Right forelimb (tissue), 1 donor: ENCODE measurements at places on chromosomes 6 and 20.

DNA sequence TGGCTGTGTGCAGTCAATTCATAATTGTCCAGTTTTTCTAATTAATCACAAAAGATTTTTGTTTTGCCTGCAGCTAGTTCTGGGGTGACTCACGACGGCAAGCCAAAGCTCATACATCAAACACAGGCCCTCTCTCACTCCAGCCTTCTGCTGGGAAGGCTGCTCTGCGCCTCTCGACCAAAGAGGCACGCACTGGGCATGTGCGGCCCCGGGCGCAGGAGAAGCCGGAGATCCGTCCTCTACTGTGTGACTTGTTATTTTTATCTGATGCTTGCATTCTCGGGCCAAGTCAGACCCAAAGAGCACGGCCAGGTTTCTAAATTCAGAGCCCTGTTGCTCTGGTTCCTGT, 98.5 kb downstream of the TFAP2A start:
- DNase-seq: no peak

- no peak for DNase-seq
Measured at GRCh38 chr20:32017711-32018251, 7.5 kb downstream of the CCM2L start.

DNA sequence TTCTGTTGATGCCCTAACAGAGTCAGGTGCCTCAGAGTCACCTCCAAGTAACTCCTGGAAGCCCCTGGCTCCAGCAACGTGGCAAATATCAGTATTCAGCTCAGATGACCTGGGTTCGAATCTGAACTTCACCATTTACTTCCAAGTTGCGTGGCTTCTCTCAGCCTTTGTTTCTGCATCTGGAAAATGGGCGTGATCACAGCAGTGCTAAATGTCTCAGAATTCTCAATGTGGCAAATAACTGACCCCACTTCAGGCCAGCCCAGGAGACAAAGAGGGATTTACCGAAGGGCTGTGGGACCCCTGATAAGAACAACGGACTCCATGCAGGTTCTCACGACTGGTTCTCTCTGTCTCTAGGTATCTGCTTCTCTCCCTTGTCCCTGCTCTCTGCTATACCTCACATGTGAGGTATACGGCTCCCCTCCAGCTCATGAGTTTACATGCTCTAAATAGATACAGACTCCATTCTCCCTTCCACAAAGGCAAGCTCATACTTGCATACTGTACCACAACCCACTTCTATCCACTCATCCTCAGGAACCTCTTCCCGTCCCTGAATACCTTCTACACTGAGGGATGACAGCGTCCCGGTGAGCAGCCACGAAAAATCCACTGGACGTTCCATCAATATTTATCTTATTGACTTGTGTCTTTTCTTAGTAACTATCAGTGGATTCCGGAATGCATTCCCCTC, 84.1 kb downstream of the SNX5 start:
- no peak for DNase-seq

DNA sequence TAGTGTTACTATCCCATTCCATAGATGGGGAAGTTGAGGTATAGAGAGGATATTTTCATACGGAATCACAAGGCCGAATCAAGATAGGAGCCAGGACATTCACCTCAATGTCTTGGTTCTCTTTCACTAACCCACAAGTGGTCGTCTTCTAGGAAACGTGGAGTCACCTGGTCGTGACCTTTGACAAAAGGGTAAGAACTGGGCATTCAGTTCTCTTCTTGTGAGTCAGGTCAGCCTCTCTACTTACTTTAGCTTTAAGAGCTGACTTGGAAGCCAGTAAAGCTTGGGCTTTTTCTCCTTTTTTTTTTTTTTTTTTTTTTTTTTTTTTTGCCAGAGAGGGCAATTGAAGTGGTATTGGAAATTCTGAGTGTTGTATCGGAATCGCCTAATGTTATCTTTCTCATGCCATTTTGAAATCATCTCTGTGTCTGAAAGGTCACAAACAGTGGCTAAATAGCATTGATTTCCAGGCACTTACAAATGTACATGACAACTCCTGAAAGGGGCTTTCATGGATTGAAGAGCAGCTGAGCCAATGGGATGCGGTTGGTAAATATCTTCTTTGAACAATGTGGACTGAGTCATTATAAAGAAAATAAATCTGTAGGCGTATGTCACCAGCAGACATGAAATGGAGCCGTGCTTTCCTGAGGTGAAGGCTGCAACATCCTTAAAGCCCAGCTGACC, 356.9 kb downstream of the KIF16B start:
- DNase-seq: no peak

- no peak for DNase-seq
Measured at GRCh38 chr6:31525932-31526591, 2.7 kb upstream of the MCCD1 start.

DNA sequence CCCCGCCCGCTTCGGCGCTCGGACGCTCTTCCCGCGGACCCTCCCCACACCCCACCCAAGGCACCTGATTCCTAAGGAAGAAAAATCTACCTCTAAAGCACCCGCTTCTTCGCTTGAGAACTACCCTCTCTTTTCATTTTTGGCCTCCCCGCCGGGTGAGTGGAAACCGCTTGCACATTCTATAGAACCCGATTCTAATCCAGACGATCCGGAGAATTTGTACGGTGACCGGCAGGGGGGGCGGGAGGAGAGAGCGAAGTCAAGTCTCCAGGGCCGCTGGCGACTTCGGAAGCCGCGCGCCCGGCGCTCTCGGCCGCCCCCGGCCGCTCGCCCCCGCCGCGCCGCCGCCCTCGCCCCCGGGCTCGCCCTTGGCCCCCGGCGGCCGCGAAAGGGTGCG, at the start of gene RBM24:
Gene RBM24, plus strand, starts transcription at position 262 of the 397 bp plus-strand sequence. CDS start 221 bp downstream, outside the sequence.
- DNase-seq: peak; percentile 81

GRCh38 chr6:92806254-92806653, 613.1 kb downstream of the EPHA7 start:
- DNase-seq: no peak

DNA sequence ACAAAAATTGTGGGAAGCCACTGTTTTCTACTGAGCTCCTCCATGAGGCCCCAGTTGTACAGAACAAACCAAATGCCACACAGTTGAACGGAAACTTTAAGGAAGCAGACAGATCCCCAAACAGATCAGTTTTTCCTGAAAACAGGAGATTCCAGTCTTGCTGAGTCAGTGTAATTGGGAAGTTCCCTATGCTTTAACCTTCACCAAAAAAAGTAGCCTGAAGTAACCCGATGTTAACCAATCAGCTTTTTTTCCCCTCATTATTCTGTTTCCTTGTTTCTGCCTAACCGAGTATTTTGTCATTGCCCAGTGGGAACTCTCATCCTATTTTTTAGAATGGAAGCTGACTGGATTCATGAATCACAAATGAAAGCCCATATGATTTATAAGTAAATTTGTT, 36.7 kb downstream of the MARCKS start:
- no peak for DNase-seq

DNA sequence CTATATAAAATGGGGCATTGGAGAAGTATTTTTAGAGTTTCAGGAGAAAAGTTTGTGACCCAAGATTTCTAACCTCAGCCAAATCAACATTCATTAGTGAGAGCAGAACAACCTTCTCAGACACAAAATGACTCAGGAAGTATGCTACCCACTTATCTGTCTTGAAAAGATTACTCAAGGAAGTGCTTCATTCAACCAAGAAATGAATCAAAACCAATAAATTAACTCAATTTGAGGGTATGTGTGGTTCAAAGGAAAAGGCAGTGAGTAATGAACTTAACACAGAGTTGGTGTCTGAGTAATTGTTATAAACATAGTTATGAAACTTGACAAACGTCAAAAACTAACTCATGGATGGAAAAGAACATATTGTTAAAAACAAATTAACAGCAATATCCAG, 227.6 kb downstream of the HAO1 start:
- DNase-seq: no peak

- no peak for DNase-seq
Measured at GRCh38 chr6:117666881-117667280, 8.4 kb upstream of the NUS1 start.

- no peak for DNase-seq
Measured at GRCh38 chr6:1424306-1424927, 35.0 kb downstream of the FOXF2 start.

- DNase-seq: no peak
Measured at GRCh38 chr6:53634184-53634631, 31.3 kb downstream of the KLHL31 start.

- DNase-seq: no peak
Measured at GRCh38 chr6:168667428-168667805, 226.4 kb downstream of the SMOC2 start.

DNA sequence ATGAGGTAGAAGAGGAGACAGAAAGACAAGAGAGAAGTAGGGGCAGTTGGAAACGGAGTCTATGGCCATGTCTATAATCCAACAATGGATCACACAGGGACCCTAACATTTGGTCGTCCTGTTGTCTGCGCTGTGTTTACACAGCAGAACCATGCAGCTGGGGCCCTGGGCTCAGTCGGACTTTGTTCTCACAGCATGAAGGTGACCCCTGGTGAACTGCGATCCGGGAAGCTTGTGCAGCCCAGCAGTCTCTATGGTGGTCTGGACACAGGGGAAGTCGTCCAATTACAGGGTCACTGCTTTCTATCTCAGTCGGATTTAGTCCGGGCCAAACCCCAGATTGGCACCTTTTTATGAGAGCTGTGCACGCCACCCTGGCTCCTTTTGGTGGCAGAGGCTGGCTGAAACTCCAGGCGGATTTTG, 153.6 kb downstream of the FOXA2 start:
- DNase-seq: no peak

DNA sequence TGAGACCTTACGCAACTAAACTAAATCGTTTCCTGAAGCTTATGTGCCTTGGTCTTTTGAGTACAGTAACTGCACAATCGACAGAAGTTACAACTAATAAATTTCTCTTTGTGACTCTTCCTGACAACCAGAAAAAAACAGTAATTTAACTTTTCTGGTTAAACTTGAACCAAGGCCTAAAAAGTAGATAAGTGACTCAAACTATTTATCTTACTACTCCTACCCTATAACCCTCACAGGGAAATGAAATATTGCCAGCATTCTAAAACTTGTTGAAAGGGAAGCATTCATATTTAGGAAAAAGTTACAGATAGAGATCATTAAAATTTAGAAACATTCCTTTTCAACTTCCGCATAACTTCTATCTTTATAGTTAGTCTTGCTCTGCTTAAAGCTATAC, 1034.4 kb downstream of the EYS start:
- no peak for DNase-seq

- DNase-seq: no peak
Measured at GRCh38 chr20:5835321-5835821, 85.2 kb downstream of the SHLD1 start.

- peak; percentile 61 for DNase-seq
Measured at GRCh38 chr6:169489563-169490245, 212.1 kb downstream of the WDR27 start.

GRCh38 chr6:20402342-20403069, 827 bp downstream of the E2F3 start:
- peak; percentile 67 for DNase-seq

GRCh38 chr6:107116328-107116892, 1.1 kb upstream of the BEND3 start:
- DNase-seq: no peak

DNA sequence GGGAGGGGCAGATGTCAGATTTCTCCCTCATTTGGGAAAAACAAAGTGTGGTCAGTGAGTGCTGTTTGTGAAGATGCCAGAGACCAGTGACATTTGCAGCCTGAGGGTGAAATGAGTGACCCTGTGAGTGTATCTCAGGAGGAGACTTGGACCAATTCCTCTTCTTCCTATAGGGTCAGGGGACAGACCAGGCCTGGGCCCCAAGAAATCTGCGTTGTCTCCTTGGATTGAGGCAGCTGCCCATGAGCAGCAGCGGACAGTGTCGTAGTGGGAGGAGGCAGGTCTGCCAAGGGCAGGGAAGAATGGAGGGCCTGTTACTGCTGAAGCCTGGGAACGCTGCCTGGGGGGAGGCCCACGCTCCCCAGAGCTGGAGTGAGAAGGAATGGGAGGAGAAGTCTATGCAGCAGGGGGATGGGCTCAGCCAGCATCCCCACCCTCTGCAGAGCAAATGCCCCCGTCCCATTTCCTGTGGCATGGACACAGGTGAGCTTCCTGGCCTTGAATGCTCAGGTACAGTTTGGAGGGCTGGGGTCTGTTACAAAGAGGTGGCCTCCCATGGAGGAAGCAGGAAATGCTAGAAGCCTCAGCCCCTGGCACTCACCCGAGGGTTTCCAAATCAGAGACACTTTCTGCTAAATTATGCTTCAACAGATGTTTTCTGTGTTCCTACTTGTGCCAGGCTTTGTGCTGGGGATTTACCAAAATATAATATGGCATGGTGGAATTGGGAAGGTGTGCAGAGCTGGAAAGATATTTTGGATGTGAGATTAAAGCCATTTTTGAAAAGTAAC, 29.8 kb downstream of the DAAM2 start:
- DNase-seq: peak; percentile 73

DNA sequence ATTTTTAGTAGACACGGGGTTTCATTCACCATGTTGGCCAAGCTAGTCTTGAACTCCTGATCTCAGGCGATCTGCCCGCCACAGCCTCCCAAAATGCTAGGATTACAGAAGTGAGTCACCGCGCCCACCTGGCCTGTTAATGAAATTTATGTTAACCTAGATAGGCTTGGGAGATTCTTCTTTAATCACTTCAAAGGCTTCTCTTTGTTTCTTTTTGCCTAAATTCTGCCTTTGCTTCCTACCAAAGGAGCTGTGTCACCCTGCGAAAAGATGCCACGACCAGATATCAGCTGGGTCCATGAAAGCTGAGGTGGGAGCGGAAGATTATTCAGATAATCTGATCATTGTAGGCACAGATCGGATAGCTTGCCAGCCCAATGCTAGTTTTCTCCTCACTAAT, 75.3 kb downstream of the GMPR start:
- no peak for DNase-seq

DNA sequence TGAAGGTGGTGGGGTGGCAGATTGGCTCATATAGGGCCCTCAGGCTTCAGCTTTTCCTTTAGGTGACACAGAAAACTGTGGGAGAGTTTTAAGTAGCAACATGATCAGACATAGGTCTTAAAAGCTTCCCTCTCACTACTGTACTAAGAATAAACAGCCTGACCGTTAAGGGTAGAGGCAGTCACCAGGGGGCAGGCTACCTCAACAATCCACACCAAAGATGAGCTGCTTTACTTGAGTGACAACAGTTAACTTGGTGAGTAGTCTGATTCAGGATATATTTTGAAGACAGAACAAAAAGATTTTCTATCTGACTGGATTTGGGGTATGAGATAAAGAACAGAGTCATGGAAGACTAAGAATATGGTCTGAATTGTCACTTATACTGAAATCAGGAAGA, 193.1 kb upstream of the SHLD1 start:
- peak; percentile 48 for DNase-seq

- no peak for DNase-seq
Measured at GRCh38 chr6:137776786-137777686, 90.0 kb upstream of the TNFAIP3 start.

DNA sequence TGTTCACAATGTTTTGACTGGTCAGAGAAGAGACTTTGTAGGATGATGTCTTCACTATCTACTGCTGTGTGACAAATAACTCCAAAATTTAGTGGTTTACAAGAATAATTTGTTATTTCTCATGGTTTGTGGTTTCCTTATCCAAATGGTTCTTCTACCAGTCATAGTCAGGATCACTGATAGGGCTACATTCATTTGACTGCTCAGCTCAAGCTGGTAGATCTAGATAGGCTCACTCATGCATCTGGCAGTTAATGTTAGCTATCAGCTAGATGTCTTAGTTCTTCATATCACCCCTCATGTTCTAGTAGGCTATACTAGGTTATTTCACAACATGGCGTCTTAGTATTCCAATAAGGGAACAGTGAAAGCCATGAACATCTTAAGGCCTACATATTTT, 131.0 kb downstream of the ID4 start:
- DNase-seq: no peak
